IMR-90 (cell line): ENCODE measurements at places on chromosomes 12 and 14. TPM values are rescaled to one million over a fixed set of nuclear protein-coding genes. Genes with fewer than 3 reads are reported as not detected.

Gene ERG28
- 0.90 and 1.9 TPM in 2 replicates for total RNA-seq

Gene NINJ2
- total RNA-seq = not detected in 2 replicates

Gene AKAP3
- total RNA-seq = 0.54 and 0.56 TPM in 2 replicates

Gene SRGAP1
- total RNA-seq = 10.0 and 14.4 TPM in 2 replicates

Gene PEBP1
- 129 and 137 TPM in 2 replicates for total RNA-seq

Gene PPM1H
- total RNA-seq = 0.18 and 0.28 TPM in 2 replicates

Gene CLEC7A
- total RNA-seq = not detected in 2 replicates

Gene HOXC9
- total RNA-seq = not detected in 2 replicates

Gene OR4K1
- total RNA-seq = not detected in 2 replicates

Gene TWF1
- total RNA-seq = 141 and 248 TPM in 2 replicates

Gene A2M
- total RNA-seq = 0.56 and 1.1 TPM in 2 replicates

Gene CMA1
- not detected in 2 replicates for total RNA-seq

Gene SPIC
- total RNA-seq = not detected in 2 replicates

Gene ATP2A2
- 225 and 230 TPM in 2 replicates for total RNA-seq

Gene CLEC14A
- 2.8 and 3.0 TPM in 2 replicates for total RNA-seq

Gene MMP14
- 124 and 156 TPM in 2 replicates for total RNA-seq

Gene KRT6A
- total RNA-seq = not detected in 2 replicates

Gene R3HDM2
- total RNA-seq = 6.1 and 7.5 TPM in 2 replicates

Gene CELA1
- total RNA-seq = not detected in 2 replicates

Gene TOMM20L
- not detected in 2 replicates for total RNA-seq

Gene MMP19
- total RNA-seq = 8.6 and 9.9 TPM in 2 replicates
